ENCODE measurements at places on chromosomes 6 and 20. TPM values are rescaled to one million over a fixed set of nuclear protein-coding genes. Genes with fewer than 3 reads are reported as not detected.

APCDD1L gene
- 0.11 TPM for total RNA-seq

EEF1A2 gene
- 155 TPM for total RNA-seq

LRP11 gene
- total RNA-seq: 27.3 TPM

HLA-DRB1 gene
- not detected for total RNA-seq

CTCFL gene
- 0.04 TPM for total RNA-seq

TUBB1 gene
- total RNA-seq: not detected

RBBP8NL gene
- total RNA-seq: 1.3 TPM

MCM8 gene
- total RNA-seq: 25.5 TPM

PAX1 gene
- total RNA-seq: 0.11 TPM

CALHM5 gene
- 0.06 TPM for total RNA-seq

IL17F gene
- total RNA-seq: not detected

ARG1 gene
- not detected for total RNA-seq
